Epithelial cell of umbilical artery (primary cell): ENCODE measurements at places on chromosomes 1 and 21. TPM values are rescaled to one million over a fixed set of nuclear protein-coding genes. Genes with fewer than 3 reads are reported as not detected.

The HOOK1 gene
- total RNA-seq: not detected in 2 replicates

The UTS2 gene
- total RNA-seq: under 0.01 TPM in 1 of 2 replicates, not detected in the other

The BMP8B gene
- under 0.01 and 0.15 TPM in 2 replicates for total RNA-seq

The DLGAP3 gene
- under 0.01 TPM in 1 of 2 replicates, not detected in the other for total RNA-seq
